ENCODE measurements at places on chromosomes 1 and 21.

DNA sequence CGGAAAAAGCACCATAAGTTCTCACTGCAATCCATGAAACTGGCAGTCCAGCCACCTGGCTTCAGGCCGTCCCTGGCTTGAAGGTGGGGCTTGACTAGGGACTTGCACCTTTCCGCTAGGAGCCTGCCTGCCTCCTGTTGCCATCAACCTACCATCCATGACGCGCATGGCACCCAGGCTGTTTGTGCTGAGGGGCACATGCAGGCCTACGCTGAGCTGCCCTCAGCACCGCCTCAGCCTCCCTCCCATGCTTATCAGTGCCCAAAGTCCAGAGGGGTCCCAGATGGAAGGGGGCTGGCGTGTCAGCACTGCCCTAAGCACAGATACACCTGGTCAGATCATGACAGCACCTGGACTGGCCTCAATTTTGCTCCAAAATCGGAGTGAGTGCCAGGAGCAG, 190.2 kb upstream of the LYPLAL1 start:
- DNase-seq: no peak

- no peak for DNase-seq
These were observed 80.3 kb downstream of the KIF14 start for GRCh38 chr1:200540281-200540680.

DNA sequence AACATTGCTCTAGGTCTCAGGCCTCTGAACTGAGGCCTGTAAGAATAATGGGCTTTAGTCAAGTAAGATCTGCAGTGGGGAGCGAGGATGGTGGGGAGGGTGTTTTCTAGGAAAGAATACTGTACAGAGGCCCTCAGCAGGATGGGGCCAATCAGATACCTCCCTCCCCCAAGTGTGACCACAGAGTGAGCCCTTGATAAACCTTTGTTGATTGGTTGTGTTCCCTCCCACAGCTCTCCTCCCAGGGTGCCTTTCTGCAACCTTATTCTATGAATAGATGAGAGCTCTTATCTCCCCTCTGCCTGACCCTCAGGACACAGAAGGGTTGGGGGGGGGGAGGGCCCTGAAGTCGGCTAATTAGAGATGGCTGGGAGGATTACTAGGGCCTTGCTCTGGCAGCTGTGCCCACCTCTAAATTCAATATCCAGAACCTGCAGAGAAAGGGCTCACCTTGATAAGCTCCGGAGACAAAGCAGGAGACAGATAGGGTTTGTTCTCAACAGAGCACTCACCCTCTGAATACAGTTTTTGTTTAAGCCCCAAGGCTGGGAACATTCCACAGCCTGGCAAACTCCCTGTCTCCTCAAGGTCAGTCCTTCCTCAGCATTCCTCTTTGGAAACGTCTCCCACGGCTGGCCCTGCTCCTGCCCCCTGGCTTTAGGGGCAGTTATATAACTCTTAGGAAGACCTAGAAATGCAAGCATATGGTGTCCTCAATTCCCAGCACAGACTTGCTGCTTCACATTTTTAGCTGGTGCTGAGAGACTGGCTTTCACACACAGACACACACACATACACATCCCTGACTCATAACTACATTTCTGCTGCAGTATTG, 42.9 kb downstream of the ATP1A1 start:
- no peak for DNase-seq

DNA sequence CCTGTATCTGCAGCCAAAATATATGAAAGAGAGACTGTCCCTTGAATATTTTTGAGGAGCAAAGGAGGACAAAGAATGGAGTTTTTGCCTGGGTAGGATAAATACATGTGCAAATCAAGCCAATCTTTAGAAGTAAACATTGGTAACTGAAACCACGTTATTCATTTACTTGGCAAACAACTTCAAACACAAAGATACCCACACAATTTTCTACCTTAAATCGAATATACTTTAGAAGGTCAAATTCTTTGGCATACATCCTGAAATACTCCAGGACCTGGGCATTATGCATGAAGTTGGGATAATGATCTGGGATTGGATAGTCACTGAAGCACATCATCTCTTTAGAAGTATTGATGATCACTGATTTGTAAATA, 9.6 kb downstream of the FMO5 start:
- no peak for DNase-seq

- DNase-seq: no peak
These were observed 106.3 kb upstream of the DMRTA2 start for GRCh38 chr1:50529510-50529909.

DNA sequence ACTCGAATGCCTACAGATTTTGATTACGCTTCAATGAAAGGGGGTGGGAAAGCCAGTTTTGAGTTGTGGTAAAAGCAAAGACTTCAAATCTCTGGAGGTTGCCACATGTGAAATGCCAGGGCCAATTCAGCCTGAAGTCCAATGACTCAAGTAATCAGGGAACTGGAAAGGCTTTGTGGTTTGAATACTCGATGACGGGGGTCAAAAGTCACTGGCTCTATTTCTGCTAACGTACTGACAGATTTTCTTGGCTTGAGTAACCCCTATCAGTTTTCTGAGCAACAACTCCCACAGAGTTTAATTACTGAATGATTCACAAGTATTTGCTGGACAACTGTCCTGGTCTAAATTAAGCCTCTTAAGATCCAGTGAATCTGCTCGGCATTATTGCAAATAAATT, 152.2 kb downstream of the SIPA1L2 start:
- DNase-seq: peak; percentile 75

DNA sequence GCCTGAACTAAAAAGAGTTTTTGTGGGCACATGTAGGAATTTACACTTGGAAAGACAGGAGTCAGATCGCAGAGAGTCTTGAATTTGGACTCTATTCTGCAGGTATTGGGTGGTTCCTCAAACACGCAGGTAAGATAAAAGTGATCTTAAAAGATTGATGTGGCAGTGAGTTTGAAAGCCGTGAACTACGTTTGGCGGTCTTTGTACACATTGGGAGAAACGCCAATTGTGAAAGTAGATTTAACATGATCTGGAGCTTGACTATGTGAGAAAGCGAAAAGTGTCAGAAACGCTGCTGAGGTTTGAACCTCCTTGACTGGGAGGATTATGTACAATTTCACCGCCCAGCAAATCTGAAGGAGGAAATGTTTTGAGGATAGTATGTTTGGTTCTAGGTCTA, 1.5 kb upstream of the PPP2R5A start:
- no peak for DNase-seq

DNA sequence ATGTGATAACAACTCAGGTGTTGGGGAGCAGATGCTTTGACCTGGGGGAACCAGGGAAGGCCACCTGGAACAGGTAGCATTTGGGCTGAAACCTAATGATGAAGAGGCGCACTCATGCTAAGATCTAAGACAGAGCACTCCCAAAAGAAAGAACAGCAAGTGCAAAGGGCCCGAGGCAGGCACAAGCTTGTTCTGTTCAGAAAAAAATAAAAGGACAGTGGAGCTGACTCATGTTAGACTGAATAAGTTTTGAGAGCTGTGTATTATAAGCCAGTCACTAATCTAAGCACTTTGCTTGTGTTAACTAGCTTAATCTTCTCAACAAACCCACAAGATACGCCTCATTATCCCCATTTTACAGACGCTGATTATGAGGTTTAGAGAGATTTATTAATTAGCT, 90.1 kb downstream of the MATN1 start:
- no peak for DNase-seq

DNA sequence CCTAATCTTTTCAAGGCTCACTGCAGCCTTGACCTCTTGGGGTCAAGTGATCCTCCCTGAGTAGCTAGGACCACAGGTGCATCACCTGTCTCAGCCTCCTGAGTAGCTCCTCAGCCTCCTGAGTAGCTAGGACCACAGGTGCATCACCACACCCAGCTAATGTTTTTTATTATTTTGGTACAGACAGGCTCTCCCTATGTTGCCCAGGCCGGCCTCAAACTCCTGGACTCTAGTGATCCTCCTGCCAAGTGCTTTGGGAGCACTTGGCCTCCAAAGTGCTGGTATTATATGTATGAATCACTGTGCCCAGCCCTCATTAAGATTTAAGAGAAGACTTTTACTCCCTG, 58.5 kb upstream of the S1PR1 start:
- no peak for DNase-seq

DNA sequence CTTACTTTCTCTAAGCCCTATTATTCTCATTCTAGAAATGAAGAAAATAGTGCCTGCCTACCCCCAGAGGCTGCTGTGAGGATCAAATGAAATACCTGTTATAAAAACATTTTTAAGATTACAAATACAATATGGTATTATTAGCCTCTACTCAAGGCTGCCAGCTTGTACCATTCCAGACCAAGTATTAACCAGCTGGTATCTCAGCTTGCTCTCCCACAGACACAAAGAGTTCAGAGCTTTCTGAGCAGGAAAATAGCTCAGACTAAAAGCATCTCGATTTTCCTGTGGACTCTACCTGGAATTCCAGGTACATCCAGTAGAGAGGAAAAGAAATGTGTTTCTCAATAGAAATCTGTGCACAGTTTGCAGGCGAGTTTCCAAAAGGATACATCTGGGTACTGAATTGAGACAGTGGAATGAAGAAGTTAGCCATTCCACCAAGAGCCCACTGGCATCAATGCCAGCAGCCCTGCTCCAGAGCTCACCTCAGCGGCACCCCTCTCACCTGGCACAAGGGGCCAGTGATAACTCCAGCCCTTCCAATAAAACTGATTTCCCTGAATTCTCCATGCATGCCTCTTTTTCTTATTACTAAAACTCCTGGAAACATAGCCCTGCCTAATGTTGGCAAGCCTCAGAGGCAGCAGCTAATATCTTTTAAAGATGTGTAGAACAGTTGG, 31.0 kb downstream of the TGFBR3 start:
- no peak for DNase-seq

- DNase-seq: peak; percentile 21
These were observed 147.4 kb upstream of the USP24 start for GRCh38 chr1:55362558-55362957.

DNA sequence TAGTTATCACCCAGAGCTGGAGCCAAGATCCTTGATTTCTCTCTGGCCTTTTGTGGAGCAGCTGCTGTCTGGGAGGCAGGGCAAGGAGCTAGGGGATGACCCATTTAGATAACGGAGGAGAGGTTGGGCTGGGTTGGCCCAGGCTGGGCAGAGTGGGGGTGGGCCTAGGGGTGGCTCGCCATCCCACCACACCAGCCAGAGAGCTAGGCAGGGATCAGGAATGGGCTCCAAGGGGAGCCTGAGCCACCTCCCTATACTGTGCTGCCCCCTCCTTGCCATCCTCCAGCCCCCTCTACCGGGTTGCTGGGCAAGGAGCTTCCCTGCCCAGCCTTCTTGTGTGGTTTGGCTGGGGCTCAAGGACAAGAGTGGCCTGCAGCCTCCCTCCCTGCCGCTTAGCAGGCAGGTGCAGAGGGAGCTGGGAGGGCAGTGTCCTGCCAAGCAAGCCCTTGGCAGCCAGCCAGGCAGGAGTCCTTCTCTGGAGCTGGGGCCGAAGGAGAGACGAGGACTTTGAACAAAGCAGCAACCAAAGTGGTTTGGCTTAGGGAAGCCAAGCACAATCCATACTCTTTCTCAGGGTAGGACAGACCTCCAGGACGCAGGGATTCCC, 4.1 kb downstream of the NUAK2 start:
- DNase-seq: no peak

- DNase-seq: no peak
These were observed 49.3 kb upstream of the JUN start for GRCh38 chr1:58833166-58833565.

- no peak for DNase-seq
These were observed 32.4 kb downstream of the EIF2D start for GRCh38 chr1:206579747-206580437.

DNA sequence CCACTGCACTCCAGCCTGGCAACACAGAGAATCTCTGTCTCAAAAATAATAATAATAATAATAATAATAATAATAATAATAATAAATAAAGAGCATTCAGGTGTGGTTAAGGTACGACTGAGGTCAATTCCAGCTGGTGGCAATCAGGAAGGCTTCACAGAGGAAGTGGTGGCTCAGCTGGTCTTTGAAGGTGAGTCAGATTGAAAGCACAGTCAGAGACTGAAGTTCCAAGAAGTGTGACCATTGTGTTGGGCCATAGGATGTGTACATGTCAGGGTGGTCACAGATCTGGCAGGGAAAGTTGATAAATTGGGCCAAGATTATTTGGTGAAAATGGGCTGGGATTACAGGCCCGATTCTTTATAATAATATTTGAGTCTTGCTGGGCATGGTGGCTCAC, 31.0 kb upstream of the MED18 start:
- DNase-seq: no peak

- DNase-seq: no peak
These were observed 14.0 kb upstream of the BMP8B start for GRCh38 chr1:39802496-39803260.

- DNase-seq: no peak
These were observed 21.7 kb upstream of the KIRREL1 start for GRCh38 chr1:157971769-157972168.

DNA sequence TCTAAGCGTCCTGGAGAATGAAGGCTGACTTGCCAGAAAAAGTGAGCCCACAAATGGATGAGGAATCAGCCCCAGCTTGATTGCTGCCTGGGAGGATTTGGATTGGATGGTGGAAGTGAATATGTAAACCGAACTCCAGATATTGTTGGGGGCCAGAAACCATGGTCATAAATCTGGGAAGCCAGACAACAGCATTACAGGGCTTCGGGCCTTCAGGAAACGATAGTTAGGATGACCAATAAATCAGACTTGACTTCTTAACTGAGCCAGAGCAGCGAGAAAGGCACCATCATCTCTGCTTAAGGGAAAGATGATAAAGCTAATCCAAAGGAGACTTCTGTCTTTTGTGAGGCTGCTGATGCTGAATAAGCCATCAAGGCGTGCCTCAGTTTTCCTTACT, 26.6 kb downstream of the FAM78B start:
- DNase-seq: no peak

- no peak for DNase-seq
These were observed 2.5 kb upstream of the WNT2B start for GRCh38 chr1:112506306-112506705.

DNA sequence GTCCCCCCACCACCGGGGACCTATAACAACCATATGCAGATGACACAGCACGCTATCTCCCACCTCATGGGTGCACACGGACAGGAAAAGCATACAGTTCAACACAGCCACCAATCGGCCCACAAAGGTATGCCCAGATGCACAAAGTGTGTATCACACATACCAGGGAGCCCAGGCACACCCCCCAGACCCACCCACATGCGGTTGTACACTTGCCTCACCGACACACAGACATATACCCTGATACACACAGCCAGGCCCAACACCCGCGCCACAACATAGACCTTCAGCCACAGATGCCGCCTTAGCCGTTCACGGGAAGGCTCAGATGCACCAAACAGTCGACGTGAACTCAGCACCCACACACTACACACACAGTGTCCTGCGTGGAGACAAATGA, 5.5 kb downstream of the CROCC start:
- DNase-seq: no peak

- DNase-seq: no peak
These were observed 52.1 kb upstream of the LGALS8 start for GRCh38 chr1:236471653-236472052.

All from fibroblast of the conjunctiva (primary cell).